Stimulated activated CD8-positive, alpha-beta memory T cell treated with anti-CD3 and anti-CD28 coated beads, Interleukin-7, amount 100 ng/mL, for 1 hour (primary cell): ENCODE measurements at places on chromosomes 2 and 18.

GRCh38 chr2:9497017-9497416, 22.7 kb downstream of the IAH1 start:
- DNase-seq = no peak

DNA sequence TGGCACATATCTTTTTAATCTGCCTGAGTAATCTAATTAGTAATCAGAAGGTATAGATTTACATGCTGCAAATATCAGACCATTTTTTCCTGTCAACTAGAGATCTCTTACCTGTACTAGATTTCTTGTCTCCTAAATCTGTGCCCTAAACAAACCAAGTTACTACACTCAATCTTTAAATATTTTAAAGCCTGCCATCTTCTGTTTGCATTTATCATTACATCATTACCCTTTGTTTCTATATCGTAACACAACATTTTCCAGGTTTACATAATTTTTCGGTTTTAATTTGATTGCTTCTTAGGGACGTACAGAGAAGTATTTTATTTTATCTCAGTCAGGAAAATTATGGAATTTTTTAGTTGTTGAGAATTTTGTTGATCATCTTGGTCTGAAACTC, 25.7 kb downstream of the PSMA8 start:
- no peak for DNase-seq

GRCh38 chr2:225022188-225022587, 20.1 kb downstream of the DOCK10 start:
- DNase-seq = no peak

DNA sequence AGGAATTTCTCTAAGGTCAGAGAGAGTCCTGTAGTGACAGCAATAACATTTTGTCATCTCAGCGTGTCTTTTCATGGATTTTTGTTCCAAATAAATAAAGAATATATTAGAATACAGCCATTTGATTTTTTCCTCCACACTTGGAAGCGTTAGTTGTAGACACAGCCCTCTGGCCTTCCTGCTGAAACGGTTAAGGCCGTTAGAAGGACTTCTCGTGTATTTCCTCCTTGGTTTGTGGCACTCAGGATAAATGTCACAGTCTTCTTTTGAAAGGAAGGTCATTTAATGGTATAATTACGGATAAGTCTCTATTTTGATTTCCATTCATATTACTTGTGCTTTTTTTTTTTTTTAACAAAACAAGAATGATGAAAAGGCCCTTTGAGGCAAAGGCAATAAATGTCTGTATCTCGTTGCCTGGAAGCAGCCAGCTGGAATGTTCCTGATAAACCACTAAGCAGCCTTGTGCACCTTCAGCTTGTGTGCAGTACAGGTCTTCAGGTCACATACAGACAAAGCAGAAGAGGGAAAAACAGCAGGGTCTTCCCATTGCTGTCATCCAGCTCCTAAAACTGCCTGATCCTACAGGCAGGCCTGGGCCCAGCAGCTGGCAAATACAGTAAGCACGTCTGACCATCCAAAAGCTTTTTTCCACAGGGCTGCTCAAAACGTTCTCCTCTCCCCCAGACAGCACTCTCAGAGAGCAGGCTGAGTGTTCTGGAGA, 14.4 kb downstream of the EFR3B start:
- DNase-seq = no peak

DNA sequence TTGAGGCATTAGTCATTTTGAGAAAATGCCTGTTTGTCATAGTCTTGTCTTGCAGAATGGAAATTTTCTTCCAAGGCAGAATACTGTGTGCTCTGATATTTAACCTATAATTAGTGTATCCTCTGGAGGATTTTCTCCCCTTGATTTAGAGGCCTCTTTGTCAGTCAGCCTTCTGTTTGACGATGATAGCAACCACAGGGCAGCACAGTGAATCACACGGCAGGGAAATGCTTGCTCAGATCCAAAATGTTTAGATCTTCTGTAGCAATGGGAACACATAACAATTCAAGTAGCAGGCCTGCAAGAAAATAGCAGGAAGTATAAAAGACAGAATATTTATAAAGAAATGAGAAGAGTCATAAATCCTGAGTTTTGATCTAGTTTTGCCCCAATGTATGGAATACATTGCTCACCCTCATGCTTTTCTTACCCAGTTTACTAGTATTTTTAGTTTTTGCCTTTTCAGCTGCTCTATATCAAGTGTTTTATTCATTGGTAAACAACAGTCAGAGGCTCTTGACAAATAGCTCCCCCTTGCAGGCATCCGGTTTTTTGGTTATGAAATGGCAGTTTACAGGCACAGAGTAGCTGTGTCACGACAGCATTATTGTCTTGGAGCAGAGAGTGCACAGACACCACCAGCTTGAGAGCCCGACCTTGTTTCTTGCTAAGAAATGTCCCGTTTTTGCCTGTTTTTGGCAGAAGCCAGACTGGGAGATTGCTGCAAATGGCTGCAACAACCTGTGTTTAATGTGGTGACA, 185.1 kb downstream of the MYO3B start:
- DNase-seq = no peak
